Aorta (tissue), 5 donors: ENCODE measurements at places on chromosomes 13 and 19. TPM values are rescaled to one million over a fixed set of nuclear protein-coding genes. Genes with fewer than 3 reads are reported as not detected.

- no peak for DNase-seq
Measured at GRCh38 chr13:108272333-108272732, 2.8 kb downstream of the TNFSF13B start.

The MRPL57 gene
- 16.8 TPM for polyA plus RNA-seq

DNA sequence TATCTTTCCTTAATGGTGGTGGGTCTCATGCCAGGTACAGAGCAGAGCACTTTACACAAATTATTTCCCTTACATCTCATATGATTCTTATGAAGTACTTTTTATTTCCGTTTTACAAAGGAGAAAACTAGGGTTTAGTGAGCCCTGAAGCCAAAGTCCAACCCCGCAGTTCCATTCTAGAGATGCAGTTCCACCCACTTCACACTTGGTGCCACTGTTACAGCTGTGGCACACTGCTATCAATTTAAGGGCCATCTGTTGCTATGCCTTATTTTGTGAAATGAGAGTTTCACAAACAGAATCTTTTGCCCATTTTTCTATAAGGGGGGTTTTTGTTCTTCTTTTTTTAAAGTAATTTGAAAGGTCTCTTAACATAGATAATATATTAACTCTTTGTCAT lies 12.9 kb downstream of the MIPEP start:
- no peak for DNase-seq

- DNase-seq, result no peak
Measured at GRCh38 chr13:110377178-110377825, 70.2 kb downstream of the COL4A2 start.
